ENCODE measurements at places on chromosomes 3 and 15. TPM values are rescaled to one million over a fixed set of nuclear protein-coding genes. Genes with fewer than 3 reads are reported as not detected.
A peak's percentile ranks its signal among the peaks of the same experiment; 100 is the strongest.

ERICH6 gene
- 0.58 TPM for total RNA-seq

IQCF5 gene
- total RNA-seq = not detected

ADCY5 gene
- not detected for total RNA-seq

GRCh38 chr15:43440721-43441281, 52.2 kb downstream of the TP53BP1 start:
- peak; percentile 64 for DNase-seq

DNA sequence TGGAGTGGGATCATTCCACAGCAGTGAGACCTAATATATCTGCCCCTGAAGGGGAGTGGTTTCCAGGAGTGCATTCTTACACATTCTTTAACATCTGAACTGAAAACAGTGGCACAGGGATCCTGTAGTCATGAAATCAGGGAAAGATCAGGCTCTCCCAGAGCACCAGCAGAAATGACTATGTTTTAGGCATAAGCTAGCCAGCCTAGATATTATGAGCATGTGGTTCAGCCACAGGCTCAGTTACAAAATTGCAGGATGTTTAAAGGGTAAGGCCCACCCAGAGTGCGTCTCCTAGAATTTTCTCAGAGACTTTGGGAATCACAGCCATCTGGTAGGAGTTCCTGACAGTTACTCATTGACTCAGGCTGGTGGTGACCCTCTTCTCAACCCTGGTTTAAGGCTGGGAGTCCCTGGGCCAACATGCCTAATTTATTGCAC, 20.9 kb downstream of the FSTL1 start:
- DNase-seq = no peak

- DNase-seq = no peak
Measured at GRCh38 chr15:93500155-93500554, 411.1 kb upstream of the RGMA start.

All from activated CD4-positive, alpha-beta T cell treated with anti-CD3 and anti-CD28 coated beads for 36 hours (primary cell).